ENCODE measurements at places on chromosomes 1 and 21.

DNA sequence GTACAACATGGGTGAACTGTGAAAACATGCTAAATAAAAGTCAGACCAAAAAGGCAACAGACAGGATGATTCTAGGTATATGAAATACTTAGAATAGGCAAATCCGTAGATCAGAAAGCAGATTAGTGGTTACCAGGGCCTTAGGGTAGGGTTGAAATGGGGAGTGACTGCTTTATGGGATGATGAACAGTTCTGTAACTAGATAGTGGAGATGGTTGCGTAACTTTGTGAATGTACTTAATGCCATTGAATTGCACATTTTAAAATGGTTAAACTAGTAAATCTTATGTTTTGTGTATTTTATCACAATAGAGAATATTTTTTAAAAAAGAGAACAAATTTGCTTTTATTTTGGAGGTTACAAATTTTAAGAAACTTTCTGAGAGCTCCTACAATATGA, 17.4 kb downstream of the ZNF326 start:
- no peak for DNase-seq

DNA sequence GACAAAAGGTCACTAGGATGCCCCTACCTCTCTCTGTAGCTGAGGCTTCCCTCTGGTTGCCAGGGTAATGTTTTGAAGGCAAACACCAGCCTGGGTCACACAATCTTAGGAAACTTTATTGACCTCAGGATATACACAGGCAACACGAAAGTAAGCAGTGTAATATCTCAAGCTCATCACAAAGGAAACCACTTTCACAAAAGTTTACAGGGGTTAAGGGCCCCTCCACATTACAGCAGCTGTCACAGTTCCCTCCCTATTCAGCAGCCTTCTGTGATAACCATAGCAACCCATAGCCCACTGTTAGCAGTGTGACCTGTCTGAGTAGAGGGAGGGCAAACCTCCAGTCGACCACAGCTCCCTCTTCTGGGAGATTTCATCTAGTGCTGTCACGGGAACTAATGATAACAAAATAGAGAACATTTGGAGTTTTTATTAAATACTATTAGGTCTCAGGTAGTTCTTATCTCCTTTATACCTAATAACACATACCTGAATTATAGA, 149.8 kb downstream of the PTPRC start:
- DNase-seq = peak; percentile 44

DNA sequence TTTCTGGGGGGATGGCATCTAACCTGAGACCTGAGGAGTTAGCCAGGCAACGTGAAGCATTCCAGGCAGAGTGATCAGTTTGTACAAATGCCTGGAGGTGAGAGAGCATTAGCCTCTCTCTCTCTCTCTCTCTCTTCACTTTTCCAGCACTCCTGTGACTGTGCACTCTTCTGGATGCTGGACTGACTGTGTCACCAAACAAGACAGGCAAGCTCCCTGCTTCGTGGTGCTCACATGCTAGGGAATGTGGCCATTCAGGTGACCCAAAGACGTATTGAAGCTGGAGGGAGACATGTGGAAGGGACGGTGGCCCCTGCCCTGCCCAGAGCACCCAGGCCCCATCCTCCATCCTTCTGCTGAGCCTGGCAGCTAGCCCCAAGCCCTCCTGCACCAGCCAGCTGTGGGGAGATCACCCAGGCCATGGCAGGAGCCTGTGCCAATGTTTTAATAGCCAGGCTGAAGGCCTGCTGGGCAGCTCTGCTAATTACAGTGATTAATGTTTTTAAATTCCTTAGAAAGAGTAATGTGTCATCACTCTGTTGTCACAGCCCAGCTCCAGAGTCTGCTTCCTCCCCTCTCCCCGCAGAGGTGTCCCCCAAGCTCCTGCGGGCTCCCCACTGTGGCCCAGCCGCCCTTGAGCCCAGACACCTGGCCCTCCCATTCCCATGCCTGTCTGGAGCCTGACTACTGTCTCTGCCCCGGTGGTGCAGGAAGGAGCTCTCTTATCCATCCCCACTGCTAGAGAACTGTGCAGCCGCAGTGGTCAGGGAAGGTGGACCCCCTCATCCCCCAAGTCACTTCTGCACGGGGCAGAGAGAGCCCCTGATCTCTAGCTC, 48.9 kb downstream of the UBIAD1 start:
- no peak for DNase-seq

GRCh38 chr1:189513091-189513490, 964.6 kb downstream of the BRINP3 start:
- no peak for DNase-seq

DNA sequence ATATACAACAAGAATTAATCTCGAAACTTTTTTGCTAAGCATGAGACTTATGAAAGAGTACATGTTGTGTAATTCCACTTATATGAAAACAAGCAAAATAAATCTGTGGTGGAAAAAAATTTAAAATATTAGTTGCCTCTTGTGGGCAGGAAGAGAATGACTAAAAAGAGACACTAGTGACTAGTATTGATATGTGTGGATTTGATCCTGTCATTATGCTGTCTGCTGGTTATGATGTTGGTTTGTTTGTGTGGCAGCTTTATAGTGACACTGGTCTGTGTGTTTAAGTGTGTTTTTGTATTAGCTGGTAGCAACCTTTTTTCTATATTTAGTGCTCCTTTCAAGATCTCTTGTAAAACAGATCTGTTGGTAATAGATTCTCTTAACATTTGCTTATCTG, 267.8 kb upstream of the NRIP1 start:
- no peak for DNase-seq

DNA sequence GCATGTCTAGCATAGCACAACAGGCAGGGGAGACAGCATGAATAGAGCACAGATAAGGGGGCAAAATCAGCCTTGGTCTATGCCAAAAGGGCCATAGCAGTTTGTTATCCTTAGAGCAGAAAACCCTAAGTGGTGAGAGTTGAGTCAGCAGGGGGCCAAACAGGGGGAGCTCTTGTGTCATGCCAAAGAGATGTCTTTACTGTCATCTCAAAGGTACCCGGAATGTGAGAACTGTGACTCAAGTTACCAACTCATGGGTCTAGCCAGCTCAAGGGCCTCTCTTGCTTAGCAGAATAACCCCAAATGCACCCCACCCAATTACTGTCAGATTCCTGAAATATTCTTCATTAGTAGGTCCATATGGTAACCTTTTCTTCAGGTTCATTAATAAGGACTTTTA, 45.9 kb upstream of the NRDC start:
- DNase-seq = no peak

DNA sequence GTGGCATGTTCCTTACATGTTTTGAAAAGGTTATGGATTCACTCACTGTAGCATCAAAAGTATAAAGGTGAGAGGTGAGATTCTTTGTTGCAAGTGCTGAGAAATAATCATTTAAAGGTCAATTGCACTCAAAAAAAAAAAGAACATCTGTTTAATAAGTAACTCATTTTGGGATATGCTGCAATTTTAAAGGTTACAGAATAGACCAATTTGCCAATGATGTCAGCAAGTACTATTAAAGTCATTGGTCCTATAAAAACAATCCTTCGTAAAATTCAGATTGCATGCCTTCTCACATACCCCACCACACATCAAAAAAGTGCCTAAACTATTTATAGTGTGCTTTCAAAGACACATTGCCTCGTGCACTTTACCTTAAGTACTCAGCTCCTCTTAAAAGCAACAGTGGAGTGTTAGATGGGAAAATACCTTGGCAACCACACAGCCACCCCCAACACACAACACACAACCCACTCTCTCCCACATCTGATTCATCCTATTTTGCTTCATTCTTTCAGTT, 218.2 kb upstream of the ADGRL2 start:
- no peak for DNase-seq

DNA sequence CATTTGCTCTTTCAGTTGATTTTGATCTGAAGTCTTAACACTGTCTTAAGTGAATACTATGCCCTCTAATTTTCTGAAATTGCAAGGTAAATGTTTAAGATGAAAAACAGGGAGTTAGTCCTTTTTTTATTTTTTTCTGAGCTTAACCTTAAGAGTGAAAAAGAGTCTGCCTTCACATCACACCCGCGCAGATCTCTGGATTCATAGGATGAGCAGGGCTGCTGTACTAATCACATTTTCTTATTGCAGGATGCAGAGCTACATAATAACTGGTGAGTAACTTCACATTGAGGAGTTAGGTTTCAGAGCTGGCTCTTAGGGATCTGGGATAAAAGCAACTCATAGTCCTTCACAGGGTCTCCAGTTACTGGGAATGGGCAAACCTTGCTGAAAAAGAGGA, 188.7 kb upstream of the ATP1B1 start:
- DNase-seq = no peak

DNA sequence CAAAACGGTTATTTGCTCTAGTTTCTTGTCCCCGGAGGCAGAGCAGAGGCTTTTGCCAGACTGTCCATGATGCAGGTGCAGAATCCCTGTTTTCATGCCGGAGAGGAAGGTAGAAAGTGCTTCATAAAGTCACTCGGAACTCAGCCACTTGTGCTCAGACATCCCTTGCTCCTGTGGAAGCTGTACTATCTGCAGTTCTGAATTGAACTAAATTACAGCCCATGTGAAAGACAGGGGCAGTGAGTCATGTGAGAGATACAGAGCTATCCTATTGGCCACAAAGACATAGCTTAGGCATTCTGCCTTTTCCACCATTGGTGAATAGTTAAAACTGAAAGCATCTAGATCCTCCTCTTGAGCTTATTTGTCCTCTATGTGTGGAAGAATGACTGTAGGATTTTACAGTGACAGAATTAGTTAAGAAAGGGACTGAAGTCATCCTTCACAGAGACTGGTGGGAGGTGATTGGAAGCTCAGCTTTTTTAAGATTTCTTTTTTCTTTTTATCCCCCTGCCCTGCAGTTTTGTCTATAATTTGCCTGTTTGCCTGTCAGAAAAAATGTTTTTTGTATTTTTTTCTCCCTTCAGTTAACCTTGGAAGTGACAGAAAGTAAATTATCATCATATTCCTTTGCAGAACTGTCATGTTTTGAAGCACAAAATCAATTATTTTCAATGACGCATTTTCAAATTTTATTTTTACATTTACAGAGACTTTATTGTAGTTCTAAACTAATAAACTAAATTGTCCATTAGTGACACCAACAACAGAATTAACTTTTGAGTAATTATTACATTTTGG, 298.6 kb downstream of the PTPRC start:
- DNase-seq = peak; percentile 90

DNA sequence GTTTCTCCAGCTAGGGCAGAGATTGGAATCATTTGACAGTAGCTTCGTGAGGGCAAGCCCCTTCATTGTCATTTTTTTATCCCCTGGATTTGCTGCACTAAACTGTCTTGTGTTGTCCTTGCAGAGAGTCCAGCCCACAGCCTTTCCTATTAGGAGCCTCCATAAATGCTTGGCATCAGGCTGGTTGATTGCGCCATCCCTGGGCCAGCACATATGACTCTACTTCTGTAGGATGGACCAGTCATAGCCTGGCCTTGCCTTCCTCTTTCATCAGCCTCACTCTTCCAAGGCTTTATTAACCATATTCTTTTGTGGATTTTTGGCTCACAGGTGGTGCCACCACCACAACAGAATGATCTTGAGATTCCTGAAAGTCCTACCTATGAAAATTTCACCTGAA, 31.4 kb downstream of the LY9 start:
- DNase-seq = no peak

GRCh38 chr1:195899762-195900352, 708.4 kb downstream of the KCNT2 start:
- DNase-seq = peak; percentile 4

- peak; percentile 95 for DNase-seq
These were observed 30.4 kb downstream of the APP start for GRCh38 chr21:26140164-26140579.

GRCh38 chr1:46003315-46003714, 129.1 kb downstream of the PIK3R3 start:
- DNase-seq = no peak

DNA sequence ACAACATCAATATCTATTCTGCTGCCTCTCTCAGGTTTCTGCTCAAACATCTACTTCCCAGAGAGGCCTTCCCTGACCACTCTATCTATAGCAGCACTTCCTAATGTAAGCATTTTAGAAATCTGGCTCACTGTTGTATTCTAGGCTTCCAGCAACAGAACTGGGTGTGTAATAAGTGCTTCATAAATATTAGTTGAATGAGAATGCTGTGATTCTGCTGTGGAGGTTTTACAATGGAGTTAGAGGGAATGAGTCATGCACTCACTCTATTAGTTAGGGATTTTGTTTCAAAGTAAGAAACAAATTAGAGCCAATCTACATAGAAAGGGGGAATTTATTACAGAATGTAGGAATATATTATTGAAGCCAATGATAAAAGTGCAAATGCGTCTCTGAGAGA, 38.6 kb upstream of the SLC35F3 start:
- DNase-seq = no peak

DNA sequence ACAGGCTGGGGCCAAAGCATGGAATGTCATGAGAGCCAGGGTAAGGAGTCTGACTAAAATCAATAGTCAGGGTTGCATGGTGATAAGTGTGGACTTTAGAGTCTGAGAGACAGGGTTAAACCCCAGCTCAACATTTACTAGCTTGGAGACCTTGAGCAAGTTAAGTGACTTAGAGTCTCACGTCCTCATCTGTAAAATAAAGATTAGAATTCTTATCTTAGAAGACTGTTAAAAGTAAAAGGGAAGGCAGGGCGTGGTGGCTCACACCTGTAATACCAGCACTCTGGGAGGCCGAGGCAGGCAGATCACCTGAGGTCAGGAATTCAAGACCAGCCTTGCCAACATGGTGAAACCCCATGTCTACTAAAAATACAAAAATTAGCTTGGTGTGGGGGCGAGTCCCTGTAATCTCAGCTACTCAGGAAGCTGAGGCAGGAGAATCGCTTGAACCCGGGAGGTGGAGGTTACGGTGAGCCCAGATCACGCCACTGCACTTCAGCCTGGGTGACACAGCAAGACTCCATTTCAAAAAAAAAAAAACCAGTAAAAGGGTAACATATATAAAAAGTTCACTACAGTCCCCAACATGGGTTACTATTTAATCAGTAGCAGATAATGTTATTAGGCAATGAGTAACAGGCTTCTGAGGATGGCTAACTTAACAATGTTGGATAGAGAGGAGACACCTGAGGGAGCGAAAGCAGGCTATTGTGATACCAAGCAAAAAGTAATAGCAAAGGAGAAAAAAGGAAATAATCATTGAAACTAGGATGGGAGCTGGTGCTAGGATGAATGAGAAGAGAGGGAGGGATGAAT, 20.8 kb downstream of the TMCO1 start:
- DNase-seq = no peak

- DNase-seq = no peak
These were observed 8.6 kb upstream of the SOD1 start for GRCh38 chr21:31650930-31651329.

Measured in SK-MEL-5 (cell line).